Stimulated activated CD4-positive, alpha-beta T cell treated with anti-CD3 and anti-CD28 coated beads, Interleukin-1b, Interleukin-23, amount 100 ng/mL, for 1 hour (primary cell): ENCODE measurements at places on chromosomes 1 and 21.

- DNase-seq = peak; percentile 46
Measured at GRCh38 chr1:145425436-145426029, at the start of gene NBPF20. Gene NBPF20, minus strand, starts transcription at chr1:145425603. Its CDS starts 20,331 bp downstream, at chr1:145405272.

DNA sequence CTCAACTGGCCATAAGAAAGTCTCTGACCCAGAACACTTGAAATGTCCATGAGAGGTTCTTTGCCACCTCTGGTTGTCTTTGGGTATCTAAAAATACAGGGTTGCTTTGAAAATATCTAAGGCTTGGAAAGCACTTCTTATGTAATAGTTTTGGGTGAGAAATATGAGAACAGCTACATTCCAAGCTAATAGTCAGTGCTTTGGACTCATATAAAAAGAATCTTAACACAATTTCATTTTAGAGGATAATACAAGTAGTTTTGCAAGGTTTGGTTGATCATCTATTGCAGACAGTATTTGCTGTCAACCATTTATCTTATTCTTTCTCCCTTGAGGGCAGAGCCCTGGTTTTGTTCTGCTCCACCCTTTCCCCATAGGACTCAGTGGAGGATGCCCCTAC is 207.5 kb downstream of the KCNK2 start:
- DNase-seq = no peak

DNA sequence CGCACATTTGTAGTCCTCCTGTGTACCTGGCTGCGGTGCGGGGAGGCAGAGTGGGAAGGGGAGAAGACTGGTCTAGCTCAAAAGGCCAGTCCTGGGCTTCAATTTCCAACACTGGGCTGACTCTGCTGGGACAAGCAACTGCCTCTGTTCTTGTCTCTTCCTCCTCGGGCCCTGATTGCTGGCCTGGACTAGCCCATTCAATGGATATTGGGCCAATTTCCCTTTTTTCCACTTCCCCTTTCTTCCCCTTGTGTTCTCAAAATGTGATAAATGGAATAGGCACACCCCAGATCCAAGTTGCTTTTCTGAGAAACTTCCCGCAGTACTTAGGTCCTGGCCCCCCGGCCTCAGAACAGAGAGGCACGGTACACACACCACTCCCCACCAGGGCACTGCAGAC is 48.2 kb downstream of the SPSB1 start:
- DNase-seq = no peak

DNA sequence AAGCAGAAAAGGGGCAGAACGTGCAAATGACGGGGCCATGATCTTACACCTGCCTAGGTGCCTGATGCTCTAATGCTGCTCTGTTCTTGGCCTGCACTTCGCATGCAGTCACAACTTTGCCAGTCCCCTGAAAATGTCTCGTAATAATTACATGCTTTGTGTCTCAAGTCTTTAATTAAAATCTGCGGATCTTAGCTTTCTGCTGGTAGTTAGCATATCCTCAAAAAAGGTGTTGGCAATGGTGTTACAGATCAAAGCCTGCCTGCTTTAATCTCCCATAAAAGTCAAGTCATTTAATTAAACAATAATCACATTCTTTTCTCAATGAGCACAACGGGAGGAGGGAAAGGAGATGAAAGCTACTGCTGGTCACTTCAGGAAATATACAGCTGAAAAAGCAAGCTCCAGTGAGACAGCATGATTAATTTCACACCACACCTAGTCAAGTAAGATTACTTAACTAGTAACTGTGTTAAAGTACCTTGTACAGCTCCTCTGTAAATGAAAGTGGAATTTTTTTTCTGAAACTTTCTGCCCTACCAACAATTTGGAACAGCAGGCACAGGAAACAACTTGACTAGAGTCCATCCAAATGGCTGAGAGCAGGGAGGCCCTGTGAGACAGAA is 45.8 kb downstream of the STX6 start:
- DNase-seq = no peak

DNA sequence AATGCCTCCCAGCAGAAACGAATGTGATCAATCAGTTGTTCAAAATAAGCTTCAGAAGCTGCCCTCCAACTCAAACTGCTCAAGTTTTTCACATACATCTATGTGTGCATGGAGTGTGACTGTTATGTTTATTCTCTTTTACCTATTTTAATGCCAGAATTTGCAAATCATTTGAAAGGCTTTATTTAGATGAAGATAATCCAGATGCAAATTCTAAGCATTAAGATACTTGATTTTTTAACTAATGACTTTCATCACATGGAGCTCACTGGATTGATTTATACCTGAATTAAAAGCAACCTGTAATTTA is 69.5 kb downstream of the PLD5 start:
- DNase-seq = no peak

GRCh38 chr1:38203441-38203840 is 156.8 kb upstream of the POU3F1 start:
- no peak for DNase-seq

- DNase-seq = no peak
Measured at GRCh38 chr1:156528231-156528630, 27.7 kb upstream of the MEF2D start.

DNA sequence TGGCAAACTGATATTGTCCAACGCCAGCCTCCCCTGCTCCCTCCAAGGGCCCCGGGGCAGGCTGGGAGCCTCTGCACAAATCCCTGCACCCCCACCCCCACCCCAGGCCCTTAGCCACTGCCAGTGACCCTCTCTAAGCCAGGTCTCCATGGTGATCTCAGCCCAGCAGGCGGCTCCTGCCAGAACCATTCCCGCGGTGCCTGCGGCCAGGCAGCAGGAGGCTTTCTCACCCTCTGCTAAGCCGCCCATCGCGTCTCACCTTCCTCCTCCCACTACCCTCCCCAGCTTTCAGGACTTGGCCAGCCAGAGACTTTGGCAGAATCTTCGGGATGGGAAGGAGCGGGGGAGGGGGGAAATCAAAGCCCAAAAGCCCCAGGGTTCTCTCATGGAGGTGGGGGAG is 46.8 kb upstream of the WASF2 start:
- no peak for DNase-seq
